ENCODE measurements at places on chromosomes 16 and 17.

- H3K27me3 ChIP-seq: no peaks in the 10 kb centered on the region
- no peak overlapping the region for H3K27ac ChIP-seq
- no peak for DNase-seq
- no peak overlapping the region for H3K4me3 ChIP-seq
- no peaks in the 10 kb centered on the region for H3K4me1 ChIP-seq
- H3K36me3 ChIP-seq: peaks cover 16% of the 10 kb centered on the region
Observed at GRCh38 chr16:67571981-67572431, 9.7 kb downstream of the CTCF start.

DNA sequence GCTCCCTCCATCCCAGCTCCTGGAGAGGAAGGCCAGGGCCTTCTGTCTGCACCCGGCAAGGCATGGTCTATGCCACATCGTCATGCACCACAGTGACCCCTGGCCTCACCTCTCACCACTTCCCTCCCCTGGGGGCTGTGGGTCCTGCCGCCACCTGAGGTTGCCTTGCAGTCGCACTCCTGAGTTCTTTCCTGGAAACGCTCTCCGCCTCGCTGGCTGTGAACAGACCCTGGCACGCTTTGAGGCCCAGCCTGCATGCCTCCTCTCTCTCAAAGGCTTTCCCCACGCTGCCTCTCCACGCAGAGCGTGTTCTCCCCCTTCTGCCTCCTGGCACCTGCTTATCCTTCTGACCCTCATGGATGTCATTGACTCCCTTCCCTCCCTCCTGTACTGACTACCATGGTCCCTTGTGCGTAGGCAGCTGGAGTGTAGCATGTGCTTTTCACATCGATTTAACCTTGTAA is 45.4 kb downstream of the SEC14L1 start:
- H3K4me1 ChIP-seq: no peaks in the 10 kb centered on the region
- no peak for DNase-seq
- no peaks in the 10 kb centered on the region for H3K27me3 ChIP-seq
- no peak overlapping the region for H3K4me3 ChIP-seq
- no peak overlapping the region for H3K27ac ChIP-seq
- no peaks in the 10 kb centered on the region for H3K36me3 ChIP-seq

GRCh38 chr16:87724490-87725291 is 41.1 kb downstream of the KLHDC4 start:
- DNase-seq: no peak
- peaks cover 17% of the 10 kb centered on the region for H3K36me3 ChIP-seq
- H3K4me3 ChIP-seq: no peak overlapping the region
- H3K27ac ChIP-seq: no peak overlapping the region

- no peak overlapping the region for H3K27ac ChIP-seq
- no peak for DNase-seq
- no peaks in the 10 kb centered on the region for H3K36me3 ChIP-seq
- no peak overlapping the region for H3K4me3 ChIP-seq
- H3K27me3 ChIP-seq: no peaks in the 10 kb centered on the region
Observed at GRCh38 chr17:27747462-27748359, 52.6 kb downstream of the NOS2 start.

GRCh38 chr17:68054296-68054900 is 18.9 kb downstream of the KPNA2 start:
- peaks cover 4% of the 10 kb centered on the region for H3K4me1 ChIP-seq
- H3K27me3 ChIP-seq: no peaks in the 10 kb centered on the region
- H3K4me3 ChIP-seq: peak overlapping the region; percentile 41

DNA sequence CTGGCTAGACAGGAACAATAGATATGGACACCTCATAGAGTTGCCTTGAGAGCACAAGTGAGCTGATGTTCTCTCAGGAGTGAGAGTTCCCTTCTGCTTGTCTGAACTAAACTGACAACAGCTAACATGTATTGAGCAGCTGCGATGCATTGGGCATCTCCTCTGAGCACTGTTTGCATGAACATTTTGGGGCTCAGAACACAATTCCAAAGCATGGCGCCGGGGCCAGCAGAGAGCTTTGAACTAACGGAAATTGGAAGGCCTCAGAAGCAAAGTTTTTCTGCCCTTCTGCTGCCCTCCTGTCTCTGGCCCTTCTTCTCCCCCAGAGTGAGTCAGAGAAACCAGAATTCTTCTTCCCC is 38.1 kb downstream of the TRPV2 start:
- no peak overlapping the region for H3K4me3 ChIP-seq
- no peak overlapping the region for H3K27ac ChIP-seq
- no peaks in the 10 kb centered on the region for H3K27me3 ChIP-seq

DNA sequence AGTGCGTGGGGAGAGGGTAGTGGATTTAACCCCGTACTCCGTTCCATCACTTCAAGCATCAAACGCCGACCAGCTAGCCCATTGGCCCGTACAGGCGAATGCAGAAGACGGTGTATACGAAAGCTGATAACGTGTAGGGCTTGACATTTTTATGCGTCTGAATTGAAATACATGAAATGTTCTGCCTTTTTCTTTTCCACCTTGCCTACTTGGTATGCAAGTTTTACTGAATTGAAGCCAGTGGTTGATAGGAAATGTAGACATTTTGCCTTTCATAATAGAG is 834 bp upstream of the STAT3 start:
- DNase-seq: no peak
- H3K4me3 ChIP-seq: peak overlapping the region; percentile 60

DNA sequence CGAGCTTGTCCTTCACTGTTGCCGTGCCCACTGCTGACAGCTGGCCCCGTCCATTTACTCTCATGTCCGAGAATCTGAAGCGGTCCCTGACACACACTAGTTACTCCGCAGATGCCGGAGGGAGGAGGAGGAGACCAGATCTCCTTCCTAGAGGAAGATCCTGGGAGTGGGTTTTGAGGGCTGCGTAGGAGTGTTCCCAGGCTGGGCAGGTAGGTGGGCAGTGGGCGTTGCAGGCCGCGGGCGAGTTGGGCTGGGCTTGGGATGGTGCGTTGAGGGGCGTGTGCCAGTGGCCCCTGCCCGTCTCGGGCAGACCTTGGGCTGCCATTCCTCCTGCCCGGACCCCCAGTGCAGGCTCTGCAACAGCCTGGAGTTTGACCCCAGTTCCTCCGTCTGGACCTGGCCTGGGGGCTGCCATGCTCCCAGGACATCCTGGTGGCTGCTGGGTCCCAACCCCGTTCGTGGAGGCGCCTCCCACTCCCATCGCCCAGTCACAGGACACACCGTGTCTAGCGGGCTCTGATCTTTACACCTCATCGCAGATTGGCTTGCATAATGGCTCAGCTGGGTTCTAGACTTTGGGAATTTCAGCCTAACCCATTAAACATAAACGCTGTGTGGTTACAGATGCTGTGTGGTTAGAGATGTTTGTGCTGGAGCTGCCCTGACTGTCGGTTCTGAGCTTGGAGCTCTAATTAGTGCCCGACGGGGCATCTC is 22.8 kb downstream of the CACNA1H start:
- peaks cover 4% of the 10 kb centered on the region for H3K4me1 ChIP-seq
- H3K4me3 ChIP-seq: no peak overlapping the region
- no peak overlapping the region for H3K27ac ChIP-seq
- H3K36me3 ChIP-seq: no peaks in the 10 kb centered on the region
- no peaks in the 10 kb centered on the region for H3K27me3 ChIP-seq

GRCh38 chr16:88599092-88599733 is 29.0 kb downstream of the ZC3H18 start:
- no peak overlapping the region for H3K4me3 ChIP-seq
- H3K36me3 ChIP-seq: peaks cover 34% of the 10 kb centered on the region
- no peaks in the 10 kb centered on the region for H3K27me3 ChIP-seq
- H3K27ac ChIP-seq: no peak overlapping the region
- peak; percentile 86 for DNase-seq

- no peaks in the 10 kb centered on the region for H3K4me1 ChIP-seq
- H3K27me3 ChIP-seq: no peaks in the 10 kb centered on the region
- no peak overlapping the region for H3K4me3 ChIP-seq
- H3K27ac ChIP-seq: no peak overlapping the region
- no peaks in the 10 kb centered on the region for H3K36me3 ChIP-seq
- DNase-seq: no peak
Observed at GRCh38 chr17:63138713-63139112, 172.7 kb downstream of the TANC2 start.

DNA sequence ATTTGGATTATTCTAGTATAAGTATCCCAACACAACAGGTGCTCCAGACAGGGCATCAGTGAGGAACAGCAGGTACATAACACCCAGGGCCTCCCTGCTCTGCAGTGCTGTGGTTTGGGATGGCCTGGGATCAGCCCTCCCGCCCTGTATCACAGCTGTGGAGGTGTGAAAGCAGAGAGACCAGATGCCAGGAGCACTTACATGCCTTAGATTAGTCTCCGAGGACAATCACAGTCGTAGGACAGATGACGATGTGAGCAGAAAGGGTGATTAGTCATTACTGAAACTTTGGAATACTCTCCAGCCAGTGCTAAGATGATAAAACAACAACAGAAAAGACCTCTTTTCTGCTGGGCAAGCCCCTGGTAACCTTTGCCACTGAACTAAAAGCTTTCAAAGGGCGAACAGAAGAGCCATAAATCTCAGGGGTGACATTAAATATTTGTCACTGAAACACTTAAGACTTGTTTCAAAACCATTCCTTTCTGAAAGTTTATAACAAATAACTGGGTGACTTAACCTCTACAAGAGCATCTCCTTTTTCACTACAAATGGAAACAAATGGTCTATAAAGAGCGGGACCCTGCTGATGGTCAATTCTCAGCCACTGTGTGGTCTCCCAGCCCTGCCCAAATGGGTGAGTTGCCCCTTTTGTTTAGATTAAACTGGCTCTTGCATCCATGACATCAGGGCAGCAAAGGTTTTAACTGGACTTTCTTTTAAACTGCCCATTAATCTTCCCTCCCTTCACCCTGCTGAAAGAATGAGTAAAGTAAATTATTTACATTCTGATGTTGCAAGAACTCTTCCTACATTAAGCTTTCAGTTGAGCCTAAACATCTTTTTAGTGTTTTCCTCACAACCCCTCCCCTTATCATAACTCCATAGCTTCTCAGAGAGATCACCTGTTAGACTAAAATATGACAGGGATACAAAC is 183.1 kb upstream of the COX10 start:
- H3K27me3 ChIP-seq: no peaks in the 10 kb centered on the region
- H3K4me3 ChIP-seq: no peak overlapping the region
- H3K4me1 ChIP-seq: no peaks in the 10 kb centered on the region
- H3K27ac ChIP-seq: no peak overlapping the region

- H3K36me3 ChIP-seq: no peaks in the 10 kb centered on the region
- no peak overlapping the region for H3K4me3 ChIP-seq
- H3K27me3 ChIP-seq: no peaks in the 10 kb centered on the region
- no peak overlapping the region for H3K27ac ChIP-seq
- peaks cover 2% of the 10 kb centered on the region for H3K4me1 ChIP-seq
- DNase-seq: no peak
Observed at GRCh38 chr17:73272906-73273218, 11.2 kb upstream of the CPSF4L start.

Data from ascending aorta (tissue), 2 donors.